ENCODE measurements at places on chromosomes 4 and X.

DNA sequence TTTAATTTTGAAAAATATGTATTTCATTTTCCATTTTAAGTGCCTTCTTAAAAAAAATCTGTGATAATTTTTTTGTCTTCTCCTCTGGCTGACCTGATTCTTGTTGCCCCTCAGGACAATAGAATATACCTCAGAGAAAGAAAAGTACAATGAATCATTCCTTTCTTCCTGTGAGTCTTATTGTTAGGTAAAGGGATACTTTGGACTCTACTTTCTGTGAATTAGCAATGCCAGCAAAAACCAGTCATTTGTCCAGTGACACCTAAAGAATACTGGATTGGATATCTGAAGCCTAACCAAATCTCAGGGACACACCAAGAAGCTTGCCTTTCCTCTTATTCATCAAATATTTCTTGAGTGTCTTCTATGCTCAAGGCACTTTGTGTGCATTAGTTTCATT, 102.1 kb downstream of the AREG start:
- DNase-seq, result no peak

DNA sequence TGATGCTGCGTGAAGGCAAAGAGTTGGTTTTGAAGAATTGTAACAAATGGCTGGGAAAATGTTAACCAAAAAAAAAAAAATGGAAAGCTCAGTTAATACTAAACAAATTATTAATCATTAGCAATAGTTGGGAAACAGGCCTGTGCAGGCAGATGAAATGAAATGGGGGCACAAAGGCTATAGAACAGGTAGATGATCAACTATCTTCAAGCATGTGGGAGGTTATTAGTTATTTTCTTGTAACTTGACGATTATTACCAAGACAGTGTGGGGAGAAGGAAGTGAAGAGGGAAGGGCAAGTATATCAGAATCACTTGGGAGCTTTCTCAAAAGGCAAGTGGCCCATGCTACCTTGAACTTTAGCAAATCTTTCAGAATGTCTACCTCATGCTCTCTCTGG, 351.9 kb downstream of the BCOR start:
- no peak for DNase-seq

DNA sequence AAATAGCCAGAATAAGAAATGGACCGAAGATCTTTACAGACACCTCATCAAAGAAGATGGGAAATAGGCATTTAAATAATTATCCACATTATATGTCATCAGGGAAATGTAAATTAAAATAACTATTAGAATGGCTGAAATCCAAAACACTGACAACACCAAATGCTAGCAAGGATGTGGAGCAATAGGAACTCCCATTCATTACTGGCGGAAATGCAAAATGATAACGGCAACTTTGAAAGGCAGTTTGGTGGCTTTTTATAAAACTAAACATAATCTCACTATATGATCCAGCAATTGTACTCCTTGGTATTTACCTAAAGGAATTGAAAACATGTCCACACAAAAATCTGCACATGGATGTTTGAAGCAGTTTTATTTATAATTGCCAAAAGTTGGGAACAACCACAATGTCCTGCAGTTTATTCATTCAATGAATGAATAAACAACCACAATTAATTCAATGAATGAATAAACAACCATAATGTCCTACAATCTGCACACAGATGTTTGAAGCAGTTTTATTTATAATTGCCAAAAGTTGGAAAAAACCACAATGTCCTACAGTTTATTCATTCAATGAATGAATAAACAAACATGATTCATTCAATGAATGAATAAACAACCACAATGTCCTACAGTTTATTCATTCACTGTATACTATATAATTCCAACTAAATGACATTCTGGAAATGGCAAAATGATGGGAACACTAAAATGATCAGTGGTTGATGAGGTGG, 117.6 kb upstream of the PCDH18 start:
- DNase-seq, result no peak

DNA sequence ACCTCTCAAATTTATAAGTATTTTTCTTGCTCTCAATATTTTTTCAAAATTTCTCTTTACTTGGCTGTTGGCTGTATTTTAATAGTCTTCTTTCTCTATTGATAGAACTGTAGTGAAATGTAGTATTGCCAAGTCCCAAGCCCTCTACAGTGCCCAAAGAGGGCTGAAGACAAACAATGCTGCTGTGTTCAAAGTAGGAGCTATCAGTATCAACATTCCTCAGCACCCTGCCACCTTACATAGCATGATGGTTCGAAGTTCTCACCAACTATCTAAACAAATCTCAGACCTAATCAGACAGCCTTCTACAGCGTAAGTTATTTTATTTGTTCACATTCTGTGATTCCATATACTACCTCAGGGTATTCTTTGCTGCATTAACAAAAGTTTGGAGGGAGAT, 99.1 kb upstream of the ADAD1 start:
- DNase-seq, result no peak

- DNase-seq, result no peak
Measured at GRCh38 chrX:133335027-133335426, 80.3 kb downstream of the GPC4 start.

- DNase-seq, result no peak
Measured at GRCh38 chr4:42398871-42399331, 1.6 kb downstream of the SHISA3 start.

DNA sequence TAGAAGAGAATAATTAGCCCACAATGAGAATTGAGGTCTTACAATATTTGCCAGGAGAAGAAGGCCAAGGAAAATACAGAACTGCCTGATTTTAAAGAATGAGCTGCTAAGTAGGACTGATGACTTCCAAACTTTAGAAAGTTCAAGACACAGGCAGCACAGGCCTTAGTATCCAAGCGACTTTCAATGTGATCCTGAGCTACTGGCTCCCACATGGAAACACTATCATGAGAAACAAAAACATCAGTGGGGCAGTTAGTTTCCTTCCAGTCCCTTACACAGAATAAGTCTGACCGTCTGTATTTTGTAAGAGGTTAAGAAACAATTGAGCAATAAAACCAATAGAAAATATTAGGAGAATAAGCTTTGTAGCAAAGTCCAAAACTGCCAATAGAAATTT, 251.4 kb downstream of the COL25A1 start:
- no peak for DNase-seq

DNA sequence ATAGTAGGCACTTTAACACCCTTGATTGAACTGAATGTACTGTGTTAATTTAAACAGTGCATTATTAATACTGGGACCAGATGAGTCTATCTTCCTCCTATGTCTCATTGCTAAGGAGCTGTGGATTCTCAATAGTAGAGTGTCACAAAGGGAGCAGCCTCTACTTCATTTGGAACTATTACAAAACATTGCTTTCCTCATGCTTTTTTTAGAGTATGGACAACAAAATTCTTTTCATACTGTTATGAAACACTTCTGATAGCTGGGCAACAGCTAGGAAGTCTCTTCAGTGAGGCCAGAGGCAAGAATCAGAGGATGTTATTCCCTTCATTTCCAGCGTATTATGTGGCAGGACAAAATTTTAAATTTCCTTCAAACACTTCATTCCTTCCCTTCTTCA, 160.8 kb downstream of the FBXO8 start:
- DNase-seq, result no peak

DNA sequence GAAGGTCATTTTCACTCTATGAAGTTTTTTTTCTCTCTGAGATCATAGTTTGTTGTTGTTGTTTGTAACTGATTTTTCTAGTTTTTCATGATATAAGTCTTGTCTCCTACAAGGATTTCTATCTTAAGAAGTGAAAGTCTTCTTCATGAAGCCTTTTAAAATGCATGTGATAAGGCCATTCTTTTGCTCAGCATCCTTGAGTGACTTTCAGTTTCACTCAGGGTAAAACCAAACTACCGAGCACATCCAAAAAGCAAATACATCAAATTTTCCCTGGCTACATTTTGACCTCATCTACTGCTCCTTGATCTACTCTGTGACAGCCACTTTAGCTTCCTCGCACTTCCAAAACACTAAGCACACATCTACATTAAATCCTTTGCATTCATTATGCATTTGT, 580.7 kb downstream of the KCTD8 start:
- no peak for DNase-seq

DNA sequence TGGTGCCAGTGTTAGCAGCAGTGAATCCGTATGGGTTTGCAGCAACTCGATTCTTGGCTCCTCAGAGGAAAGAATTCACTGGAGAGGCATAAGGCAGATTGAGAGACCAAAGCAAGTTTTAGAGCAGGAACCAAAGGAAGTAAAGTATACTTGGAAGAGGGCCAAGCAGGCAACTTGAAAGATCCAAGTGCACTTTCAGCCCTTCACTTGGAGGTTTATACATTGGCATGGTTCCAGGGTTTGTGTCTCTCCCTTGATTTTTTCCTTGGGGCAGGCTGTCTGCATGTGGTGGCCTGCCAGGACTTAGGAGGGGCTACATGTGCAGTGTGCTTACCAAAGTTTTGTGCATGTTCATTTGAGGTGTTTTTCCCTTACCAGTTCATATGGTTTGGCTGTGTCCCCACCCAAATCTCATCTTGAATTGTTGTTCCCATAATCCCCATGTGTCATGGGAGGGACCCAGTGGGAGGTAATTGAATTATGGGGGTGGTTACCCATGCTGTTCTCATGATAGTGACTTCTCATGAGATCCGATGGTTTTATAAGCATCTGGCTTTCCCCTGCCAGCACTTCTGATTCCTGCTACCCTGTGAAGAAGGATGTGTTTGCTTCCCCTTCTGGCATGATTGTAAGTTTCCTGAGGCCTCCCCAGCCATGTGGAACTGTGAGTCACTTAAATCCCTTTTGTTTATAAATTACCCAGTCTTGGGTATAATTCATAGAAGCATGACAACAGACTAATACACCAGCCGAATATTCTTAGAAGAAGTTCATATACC, 86.2 kb upstream of the TSPAN5 start:
- no peak for DNase-seq

- DNase-seq, result no peak
Measured at GRCh38 chr4:41814565-41814964, 66.0 kb upstream of the PHOX2B start.

GRCh38 chr4:39032218-39033085, at the start of gene TMEM156:
Gene TMEM156 (minus strand): TSS chr4:39032409. CDS start chr4:39032313, 96 bp downstream.
- DNase-seq, result no peak

GRCh38 chr4:145828802-145829485, 109.7 kb downstream of the ZNF827 start:
- DNase-seq, result no peak

DNA sequence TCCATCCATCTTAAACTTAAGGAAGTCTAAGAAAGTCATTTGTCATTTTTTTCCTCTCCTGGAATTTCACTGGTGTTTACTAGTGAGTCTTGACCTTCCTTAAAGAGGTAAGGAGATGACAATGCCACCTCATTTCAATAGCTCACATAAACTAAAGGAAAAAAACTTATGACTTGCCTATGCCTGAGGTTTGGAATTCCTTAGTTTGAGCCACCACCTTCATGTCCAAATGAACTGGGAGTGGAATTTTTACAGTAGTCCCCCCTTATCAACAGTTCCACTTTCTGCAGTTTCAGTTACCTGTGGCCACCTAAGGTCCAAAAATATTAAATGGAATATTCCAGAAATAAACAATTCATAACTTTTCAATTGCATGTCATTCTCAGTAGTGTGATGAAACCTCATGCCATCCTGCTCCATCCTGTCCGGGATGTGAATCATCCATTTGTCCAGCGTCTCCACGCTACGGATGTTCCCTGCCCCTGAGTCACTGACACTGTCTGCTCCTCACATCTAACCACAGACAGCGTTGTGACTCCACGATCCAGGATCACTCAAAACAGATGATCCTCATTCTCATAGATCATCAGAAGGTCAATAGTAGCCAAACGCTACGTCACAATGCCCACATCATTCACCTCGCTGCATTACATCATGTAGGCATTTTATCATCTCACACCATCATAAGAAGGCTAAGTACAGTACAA, 177.4 kb downstream of the SH3KBP1 start:
- no peak for DNase-seq

DNA sequence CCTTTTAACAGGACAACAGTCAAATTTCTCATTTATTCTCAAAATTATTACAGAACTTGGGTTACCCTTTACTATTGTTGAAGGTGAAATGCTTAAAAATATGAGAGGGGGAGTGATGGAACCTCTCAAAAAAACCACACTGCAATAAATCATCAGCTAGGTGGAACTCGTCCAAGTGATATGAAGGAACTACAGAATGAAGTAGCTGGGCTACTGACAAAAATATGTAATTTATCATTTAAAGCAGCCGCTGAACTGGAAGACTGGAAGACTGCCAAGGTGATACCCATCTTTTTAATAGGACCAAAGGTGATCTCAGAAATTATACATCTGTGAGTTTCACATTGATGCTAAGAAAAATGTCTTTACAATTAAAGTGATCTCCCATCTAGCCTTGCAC, 597.7 kb upstream of the TENM3 start:
- no peak for DNase-seq

- DNase-seq, result no peak
Measured at GRCh38 chr4:123304151-123304964, 92.2 kb upstream of the SPRY1 start.

DNA sequence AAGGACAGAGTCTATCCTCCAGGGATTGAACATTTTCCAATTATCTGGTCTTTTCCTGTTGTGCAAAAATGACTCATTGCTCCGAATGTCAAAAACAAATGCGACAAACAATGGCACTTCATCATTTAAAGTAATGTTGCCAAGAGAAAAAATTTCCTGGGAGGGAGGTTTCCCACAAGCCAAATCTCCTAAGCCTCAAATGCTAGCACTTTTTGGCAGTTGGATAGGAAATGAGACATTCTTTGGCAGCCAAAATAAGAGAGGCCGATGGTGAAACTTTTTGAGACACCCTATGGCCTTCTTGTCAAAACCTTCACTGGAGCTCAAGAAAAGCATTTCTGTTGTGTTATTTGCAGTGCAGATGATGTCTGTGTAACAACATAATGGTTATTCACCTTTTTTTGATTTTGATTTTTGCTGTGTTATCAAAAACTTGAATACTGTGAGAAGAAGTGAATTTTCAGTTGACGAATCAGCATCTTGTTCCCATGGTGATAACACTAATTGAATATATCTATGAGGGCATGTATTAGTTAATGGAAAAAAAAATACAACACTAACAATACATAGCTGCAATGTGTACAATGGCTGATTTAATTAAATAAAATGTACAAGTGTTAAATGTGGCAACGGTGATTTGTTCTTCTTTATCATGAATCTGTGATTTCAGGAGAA, 333.8 kb downstream of the ANK2 start:
- no peak for DNase-seq

DNA sequence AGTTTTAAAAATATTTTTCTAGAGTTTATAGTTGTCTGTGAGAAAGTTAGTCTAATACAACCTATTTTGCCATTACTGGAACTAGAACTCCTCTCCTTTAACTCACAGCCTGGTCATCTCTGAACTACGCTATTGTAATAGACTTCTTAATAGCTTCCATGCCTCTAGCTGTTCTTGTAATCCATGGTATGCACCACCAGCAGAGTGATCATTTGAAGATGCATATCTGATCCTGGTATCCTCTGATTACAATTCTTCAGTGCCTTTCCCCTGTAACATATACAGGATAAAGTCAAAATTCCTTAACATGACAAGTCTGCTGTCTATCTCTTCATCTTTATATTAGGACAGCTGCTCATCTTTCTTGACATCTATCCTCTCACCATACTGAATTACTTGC, 37.6 kb upstream of the NALF2 start:
- DNase-seq, result no peak

DNA sequence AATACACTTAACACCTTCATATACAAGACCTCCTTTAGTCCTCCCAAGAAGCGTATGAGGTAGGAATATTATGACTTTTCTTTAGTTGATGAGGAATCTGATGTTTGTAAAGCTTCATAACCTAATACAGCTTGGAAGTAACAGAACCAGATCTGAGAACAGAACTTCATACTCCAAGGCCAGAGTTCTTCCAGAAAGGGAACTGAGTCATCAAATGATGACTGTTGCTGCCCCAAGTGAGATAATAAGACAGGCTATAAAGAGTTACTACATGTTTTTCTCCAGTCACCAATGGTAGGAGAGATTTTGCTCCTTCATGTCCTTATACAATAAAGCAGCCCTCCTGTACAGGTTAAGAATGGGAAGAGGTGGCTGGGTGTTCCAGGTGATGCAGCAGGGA, 74.3 kb upstream of the ANXA3 start:
- no peak for DNase-seq
